ENCODE measurements at places on chromosomes 7 and 10.

DNA sequence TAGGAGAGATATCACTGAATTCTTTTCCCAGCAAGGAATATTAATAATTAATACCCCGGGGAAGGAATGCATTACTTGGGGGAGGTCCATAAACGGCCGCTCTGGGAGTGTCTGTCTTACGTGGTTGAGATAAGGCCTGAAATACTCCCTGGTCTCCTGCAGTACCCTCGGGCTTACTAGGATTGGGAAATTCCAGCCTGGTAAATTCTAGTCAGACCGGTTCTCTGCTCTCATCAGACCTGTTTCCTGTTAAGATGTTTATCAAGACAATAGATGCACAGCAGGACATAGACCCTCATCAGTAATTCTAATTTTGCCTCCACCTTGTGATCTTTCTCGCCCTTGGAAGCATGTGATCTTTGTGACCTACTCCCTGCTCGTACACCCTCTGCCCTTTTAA, 162.8 kb upstream of the KCND2 start:
- DNase-seq = no peak

GRCh38 chr10:3485057-3485686, 299.8 kb downstream of the KLF6 start:
- no peak for DNase-seq

DNA sequence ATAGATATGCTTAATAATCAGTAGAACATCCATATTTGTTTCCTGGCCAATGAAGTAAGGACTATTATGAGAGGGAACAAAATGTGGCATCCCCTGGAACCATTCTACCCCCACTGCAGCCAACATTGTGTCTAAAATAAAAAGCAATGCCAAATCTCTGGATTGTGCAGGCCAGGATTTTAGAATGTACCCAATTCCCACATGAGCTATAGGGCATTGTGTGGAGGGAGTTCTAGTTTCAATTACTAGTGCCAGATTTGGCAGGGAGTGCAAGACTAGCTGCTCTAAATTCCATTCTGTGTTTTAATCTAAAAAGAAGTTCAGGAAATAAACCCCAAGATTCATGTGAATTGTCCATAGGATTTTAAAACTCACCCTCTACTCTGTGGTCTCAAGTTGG, 112.3 kb downstream of the HGF start:
- no peak for DNase-seq

GRCh38 chr7:37738321-37738720, 54.8 kb downstream of the GPR141 start:
- DNase-seq = no peak

GRCh38 chr10:51425431-51425830, 274.0 kb downstream of the CSTF2T start:
- DNase-seq = no peak
